IMR-90 (cell line): ENCODE measurements at places on chromosomes 1 and 21. TPM values are rescaled to one million over a fixed set of nuclear protein-coding genes. Genes with fewer than 3 reads are reported as not detected.

Gene PCP4
- total RNA-seq: not detected in 2 replicates

Gene APOBEC4
- not detected in 2 replicates for total RNA-seq

Gene PLEKHM2
- total RNA-seq: 23.1 and 24.7 TPM in 2 replicates

Gene RIPPLY3
- not detected in 2 replicates for total RNA-seq

Gene RBM11
- total RNA-seq: under 0.01 and 0.18 TPM in 2 replicates

Gene TMCC2
- total RNA-seq: 2.0 and 2.2 TPM in 2 replicates

Gene GJA8
- not detected in 2 replicates for total RNA-seq

Gene TGFB2
- 3.8 and 5.3 TPM in 2 replicates for total RNA-seq

Gene WNT3A
- total RNA-seq: not detected in 2 replicates

Gene PEAR1
- 2.0 and 2.8 TPM in 2 replicates for total RNA-seq

DNA sequence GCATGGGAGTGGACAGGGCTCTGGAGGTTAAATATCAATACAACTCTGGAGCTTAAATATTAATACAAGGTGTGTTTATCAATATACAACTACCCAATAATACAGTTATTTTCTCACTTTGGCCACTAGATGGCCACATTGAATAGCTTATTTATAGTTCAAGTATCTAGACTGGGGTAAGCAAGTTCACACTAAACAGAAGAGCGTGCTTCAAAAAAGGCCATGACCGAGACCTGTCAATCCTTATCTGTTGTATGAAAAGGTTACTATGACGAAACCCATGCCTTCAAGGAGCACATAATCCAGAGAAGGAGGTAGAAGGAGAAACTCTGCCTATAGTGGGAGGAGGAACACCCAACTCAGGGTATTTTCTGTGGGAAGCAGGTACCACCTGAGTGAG lies 29.1 kb downstream of the CHML start:
- DNase-seq: peak; percentile 79
- no peaks in the 10 kb centered on the region for H3K27me3 ChIP-seq
- no peaks in the 10 kb centered on the region for H3K36me3 ChIP-seq
- H3K4me1 ChIP-seq: peaks cover 15% of the 10 kb centered on the region
- H3K27ac ChIP-seq: no peak overlapping the region

- H3K4me3 ChIP-seq: no peak overlapping the region
- no peaks in the 10 kb centered on the region for H3K36me3 ChIP-seq
- H3K4me1 ChIP-seq: no peaks in the 10 kb centered on the region
- no peak for DNase-seq
Measured at GRCh38 chr21:41387042-41387819, 25.4 kb downstream of the MX2 start.

- DNase-seq: no peak
- H3K27ac ChIP-seq: no peak overlapping the region
- no peak overlapping the region for H3K4me3 ChIP-seq
Measured at GRCh38 chr1:3101124-3101939, 32.3 kb downstream of the PRDM16 start.

DNA sequence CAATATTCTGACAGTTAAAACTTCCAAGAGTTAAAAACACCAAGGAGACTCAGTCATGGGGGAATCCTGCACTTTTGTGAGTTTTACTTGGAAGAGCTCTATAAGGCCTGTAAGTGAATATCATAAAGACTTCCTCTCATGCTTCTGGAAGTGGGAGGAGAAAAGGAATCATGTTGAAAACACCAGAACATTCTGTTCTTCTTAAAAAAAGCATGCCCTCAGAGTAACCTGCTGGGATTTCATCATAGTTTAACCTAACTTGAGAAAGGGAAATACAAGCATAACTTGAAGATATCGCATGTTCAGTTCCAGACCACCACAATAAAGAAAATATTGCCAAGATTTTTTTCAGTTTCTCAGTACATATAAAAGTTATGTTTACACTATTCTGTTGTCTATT lies 51.9 kb downstream of the COL11A1 start:
- no peaks in the 10 kb centered on the region for H3K27me3 ChIP-seq
- H3K36me3 ChIP-seq: no peaks in the 10 kb centered on the region
- H3K4me3 ChIP-seq: no peak overlapping the region
- no peaks in the 10 kb centered on the region for H3K4me1 ChIP-seq

- H3K27ac ChIP-seq: no peak overlapping the region
- no peaks in the 10 kb centered on the region for H3K27me3 ChIP-seq
- no peak for DNase-seq
Measured at GRCh38 chr1:157577420-157577819, 20.5 kb downstream of the FCRL4 start.

DNA sequence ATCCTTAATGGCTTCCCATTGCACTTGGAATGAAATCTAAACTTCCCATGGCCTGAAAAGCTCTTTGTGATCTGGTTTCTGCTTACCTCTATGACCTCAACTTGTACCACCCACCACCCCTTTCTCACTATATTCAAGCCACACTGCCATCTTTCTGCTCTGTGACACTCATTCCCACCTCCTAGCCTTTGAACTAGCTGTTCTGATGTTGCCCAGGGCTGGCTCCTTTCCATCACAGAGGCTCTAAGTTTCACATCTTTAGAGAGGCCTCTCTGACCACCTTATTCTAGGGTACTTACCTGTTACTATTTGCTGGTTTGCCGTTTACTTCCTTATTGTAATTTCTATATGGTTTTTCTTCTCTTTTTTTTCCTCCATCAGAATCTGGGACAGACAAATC lies 4.2 kb downstream of the MPZL1 start:
- no peak for DNase-seq
- peaks cover 8% of the 10 kb centered on the region for H3K4me1 ChIP-seq
- no peak overlapping the region for H3K27ac ChIP-seq
- H3K27me3 ChIP-seq: no peaks in the 10 kb centered on the region
- H3K36me3 ChIP-seq: peaks cover 5% of the 10 kb centered on the region

DNA sequence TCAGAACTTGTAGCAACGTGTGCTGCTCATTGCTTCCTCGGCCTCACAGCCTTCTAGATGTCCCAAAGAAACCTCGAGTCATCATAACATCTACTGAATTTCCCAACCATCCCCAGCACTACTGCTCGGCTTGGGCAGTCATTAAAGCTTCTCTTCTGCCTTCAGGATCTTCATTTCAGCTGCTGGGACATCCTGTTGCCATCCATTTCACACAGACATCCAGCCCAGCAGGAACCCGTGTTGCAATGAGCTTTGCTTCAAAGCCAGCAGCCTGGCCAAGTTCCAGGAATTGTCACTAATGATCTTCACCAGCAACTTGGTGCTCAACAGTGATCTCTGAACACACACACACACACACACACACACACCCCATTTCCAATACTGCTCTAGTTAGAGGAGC lies 18.5 kb downstream of the WLS start:
- H3K4me1 ChIP-seq: peaks cover 26% of the 10 kb centered on the region
- no peaks in the 10 kb centered on the region; the same call in 1 of the 2 replicates for H3K36me3 ChIP-seq
- H3K27me3 ChIP-seq: no peaks in the 10 kb centered on the region
- H3K27ac ChIP-seq: 0 out of 2 replicates have a peak overlapping the region, but pooled peaks have one; percentile 17
- DNase-seq: peak; percentile 58

DNA sequence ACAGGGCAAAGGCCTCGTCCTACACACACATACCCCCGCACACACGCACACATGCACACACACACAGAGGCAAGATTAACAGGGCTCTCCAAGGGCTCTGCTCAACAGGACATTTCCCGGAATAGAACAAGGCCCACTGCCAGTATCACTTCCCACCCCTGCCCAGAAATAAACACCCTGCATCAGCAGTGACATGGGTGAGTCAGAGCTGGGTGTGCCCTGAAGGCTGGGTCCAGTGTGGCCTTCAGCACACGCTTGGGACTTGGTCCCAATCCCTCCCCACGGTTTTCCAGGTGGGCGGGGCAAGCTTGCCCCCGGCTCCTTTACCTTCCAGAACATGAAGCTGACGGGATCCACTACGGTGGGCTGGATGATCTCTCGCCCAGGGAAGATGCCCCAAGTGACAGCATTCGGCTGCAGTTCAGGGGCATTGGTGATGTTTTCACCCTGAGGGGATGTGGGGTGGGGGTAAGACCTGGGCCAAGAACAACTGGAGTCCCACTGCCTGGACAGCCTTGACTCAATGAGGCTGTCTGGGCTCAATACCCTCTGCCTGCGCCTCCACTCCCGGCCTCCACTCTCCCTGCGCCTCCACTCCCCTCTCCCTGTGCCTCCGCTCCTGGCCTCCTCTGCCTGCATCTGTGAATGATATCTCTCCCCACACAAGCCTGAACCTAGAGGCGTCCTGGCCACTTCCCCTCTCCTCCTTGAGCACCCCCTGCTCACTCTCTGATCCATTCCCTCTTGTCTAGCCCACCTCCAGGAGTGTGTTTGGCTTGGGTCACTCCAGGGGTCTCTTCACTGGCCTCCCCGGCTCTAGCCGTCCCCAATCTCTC lies 14.7 kb downstream of the MTHFR start:
- DNase-seq: peak; percentile 95
- H3K27me3 ChIP-seq: no peaks in the 10 kb centered on the region
- H3K27ac ChIP-seq: peak overlapping the region; percentile 90

DNA sequence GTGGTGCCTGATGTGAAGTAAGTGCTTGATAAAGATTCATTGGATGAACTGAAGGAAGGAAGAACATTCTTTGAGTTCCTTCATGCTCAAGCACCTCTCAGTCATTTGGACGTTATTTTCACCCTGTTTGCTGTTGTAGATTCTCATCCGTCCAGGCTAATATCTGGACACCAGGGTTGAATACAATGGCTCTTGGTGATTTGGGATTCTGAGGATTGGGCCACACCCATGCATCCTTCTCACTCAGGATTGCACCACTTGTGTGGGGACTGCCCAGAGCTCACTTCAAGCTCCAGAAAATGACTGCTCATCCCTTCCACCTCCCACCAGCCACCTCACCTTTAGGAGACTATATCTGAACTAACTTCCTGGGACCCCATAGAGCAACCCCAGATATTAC lies 117.1 kb upstream of the IPO9 start:
- no peaks in the 10 kb centered on the region for H3K27me3 ChIP-seq
- no peak overlapping the region for H3K4me3 ChIP-seq
- H3K27ac ChIP-seq: peak overlapping the region; percentile 82
- peaks cover 48% of the 10 kb centered on the region for H3K4me1 ChIP-seq

- no peak for DNase-seq
- H3K4me3 ChIP-seq: no peak overlapping the region
- H3K27ac ChIP-seq: no peak overlapping the region
- no peaks in the 10 kb centered on the region for H3K36me3 ChIP-seq
- H3K27me3 ChIP-seq: no peaks in the 10 kb centered on the region
Measured at GRCh38 chr1:118217141-118217838, 32.3 kb upstream of the SPAG17 start.

DNA sequence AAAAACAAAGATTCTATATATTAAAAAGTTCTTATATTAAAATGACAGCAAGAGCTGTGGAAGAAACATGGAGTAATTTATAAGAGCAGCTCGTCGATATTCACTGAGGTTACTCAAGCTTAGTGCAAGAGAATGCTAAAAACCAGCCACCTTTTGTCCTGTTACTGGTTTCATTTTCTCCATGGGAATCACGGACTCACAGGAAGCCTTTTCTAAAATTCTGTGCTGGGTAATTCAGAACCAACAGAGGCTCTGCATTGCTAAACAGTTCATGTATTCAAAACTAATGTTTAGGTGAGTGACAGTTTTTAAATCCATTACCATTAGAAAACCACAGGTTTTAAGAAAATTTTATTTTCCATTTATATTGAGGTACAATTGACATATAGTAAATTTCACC lies 147.8 kb upstream of the MAP1LC3C start:
- H3K36me3 ChIP-seq: no peaks in the 10 kb centered on the region
- H3K27me3 ChIP-seq: no peaks in the 10 kb centered on the region
- no peaks in the 10 kb centered on the region for H3K4me1 ChIP-seq

GRCh38 chr1:81379430-81379829 lies 421.3 kb upstream of the ADGRL2 start:
- no peaks in the 10 kb centered on the region for H3K36me3 ChIP-seq
- H3K27me3 ChIP-seq: no peaks in the 10 kb centered on the region
- no peak overlapping the region for H3K27ac ChIP-seq
- H3K4me3 ChIP-seq: no peak overlapping the region
- DNase-seq: no peak

DNA sequence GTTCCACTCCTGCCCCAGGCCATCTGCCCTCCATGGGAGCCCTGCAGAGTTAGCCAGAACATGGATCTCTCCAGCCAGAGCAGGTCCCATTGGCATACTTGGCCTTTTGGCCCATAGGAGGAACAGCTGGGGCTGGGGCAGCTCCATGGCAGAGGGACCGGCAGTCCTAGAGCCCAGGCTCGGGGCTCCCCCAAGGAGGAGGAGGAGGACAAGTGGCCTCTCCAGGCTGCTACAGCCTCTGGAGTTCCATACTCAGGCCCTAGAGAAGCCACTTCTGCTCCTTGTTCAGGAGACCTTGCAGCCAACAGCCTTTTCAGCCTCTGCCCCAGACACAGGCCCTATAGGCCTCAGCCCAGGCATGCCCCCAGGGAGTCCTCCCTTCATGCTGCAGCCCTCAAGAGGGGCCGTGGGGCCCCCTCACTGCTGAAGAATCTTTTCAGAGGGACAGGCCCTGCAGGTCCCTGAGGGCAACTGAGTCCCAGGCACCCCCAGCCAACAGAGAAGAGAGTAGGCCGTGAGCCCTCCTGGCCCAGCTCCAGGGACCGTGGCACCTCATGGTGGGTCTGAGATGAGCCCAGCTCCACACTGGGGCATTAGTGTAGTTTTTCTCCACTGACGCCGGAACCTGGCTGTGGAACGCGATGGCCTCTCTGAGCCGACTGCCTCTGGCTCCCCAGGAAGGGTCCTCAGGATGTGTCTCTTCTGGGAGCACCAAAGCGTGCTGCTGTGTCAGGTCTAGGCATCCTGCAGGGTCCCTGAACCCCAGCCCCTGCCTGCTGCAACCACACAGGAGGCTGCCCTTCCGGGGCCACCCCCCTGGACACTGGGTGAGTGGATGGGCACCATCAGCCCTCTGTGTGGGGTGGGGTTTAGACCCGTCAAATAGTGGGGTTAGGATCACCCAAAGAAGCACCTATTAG lies 297.6 kb upstream of the VAMP3 start:
- no peaks in the 10 kb centered on the region for H3K27me3 ChIP-seq
- H3K36me3 ChIP-seq: no peaks in the 10 kb centered on the region
- no peak overlapping the region for H3K4me3 ChIP-seq
- peaks cover 40% of the 10 kb centered on the region for H3K4me1 ChIP-seq
- H3K27ac ChIP-seq: peak overlapping the region; percentile 9; the same call in 1 of the 2 replicates

DNA sequence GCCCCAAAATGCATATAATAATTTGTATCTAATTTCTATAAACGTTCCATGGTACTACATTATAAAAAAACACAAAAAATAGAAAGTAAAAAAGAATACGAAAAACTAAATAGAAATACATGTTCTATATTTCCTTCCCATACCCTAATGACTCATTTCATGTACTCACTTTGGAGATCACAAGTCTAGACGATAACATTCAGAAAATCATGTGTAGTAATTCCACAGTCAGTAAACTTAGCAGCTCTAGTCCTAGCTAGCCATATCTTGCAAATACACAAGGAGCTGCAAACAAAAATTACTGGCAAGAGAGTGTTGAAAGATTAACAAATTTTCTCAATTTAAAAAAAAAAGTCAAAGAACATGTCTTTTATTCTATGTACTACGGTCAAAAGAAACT lies 1.4 kb downstream of the GOLPH3L start:
- peak; percentile 12 for DNase-seq
- H3K27me3 ChIP-seq: no peaks in the 10 kb centered on the region
- peaks cover 6% of the 10 kb centered on the region; the same call in 1 of the 2 replicates for H3K36me3 ChIP-seq
- no peak overlapping the region for H3K27ac ChIP-seq
- H3K4me1 ChIP-seq: no peaks in the 10 kb centered on the region
